Smooth muscle cell of bladder (primary cell): ENCODE measurements at places on chromosomes 5 and 9. TPM values are rescaled to one million over a fixed set of nuclear protein-coding genes. Genes with fewer than 3 reads are reported as not detected.

KIF4B gene
- total RNA-seq = under 0.01 TPM in 1 of 2 replicates, not detected in the other

C9 gene
- total RNA-seq = 0.18 TPM in 1 of 2 replicates, not detected in the other

SH3PXD2B gene
- 23.0 and 27.2 TPM in 2 replicates for total RNA-seq

PCDHGA2 gene
- total RNA-seq = 2.7 and 2.8 TPM in 2 replicates

CDH18 gene
- 0.71 and 1.3 TPM in 2 replicates for total RNA-seq

DTWD2 gene
- total RNA-seq = 3.0 and 3.5 TPM in 2 replicates
